ENCODE measurements at places on chromosomes 12 and 14.
A peak's percentile ranks its signal among the peaks of the same experiment; 100 is the strongest.

DNA sequence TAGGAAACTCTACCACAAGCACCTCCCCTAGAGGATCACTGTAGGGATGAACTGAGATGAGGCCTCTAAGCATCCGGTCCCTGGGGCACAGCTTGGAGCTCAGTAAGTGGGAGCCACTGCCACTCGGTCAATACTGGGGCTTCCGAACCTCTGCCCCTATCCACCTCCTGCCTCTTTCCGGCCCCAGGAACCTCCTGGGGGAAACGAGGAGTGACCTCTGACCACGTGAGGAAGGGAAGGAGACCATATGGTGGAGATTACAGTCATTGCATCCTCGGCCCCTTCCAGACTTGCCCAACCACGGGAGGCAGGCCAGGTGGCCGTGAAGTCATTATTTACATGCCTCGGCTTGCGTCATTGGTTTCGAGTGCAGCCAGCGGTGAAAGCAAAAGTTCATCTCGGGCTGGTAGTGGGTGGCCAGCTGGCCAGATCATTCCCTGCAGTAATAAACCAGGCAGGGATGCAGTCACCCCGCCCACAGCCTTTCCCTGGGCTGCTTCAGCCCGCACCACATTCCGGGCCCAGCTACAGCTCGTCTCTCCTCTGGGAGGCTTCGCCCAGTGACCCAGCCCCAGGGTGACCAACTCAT is 65.4 kb downstream of the C14orf132 start:
- DNase-seq = no peak

DNA sequence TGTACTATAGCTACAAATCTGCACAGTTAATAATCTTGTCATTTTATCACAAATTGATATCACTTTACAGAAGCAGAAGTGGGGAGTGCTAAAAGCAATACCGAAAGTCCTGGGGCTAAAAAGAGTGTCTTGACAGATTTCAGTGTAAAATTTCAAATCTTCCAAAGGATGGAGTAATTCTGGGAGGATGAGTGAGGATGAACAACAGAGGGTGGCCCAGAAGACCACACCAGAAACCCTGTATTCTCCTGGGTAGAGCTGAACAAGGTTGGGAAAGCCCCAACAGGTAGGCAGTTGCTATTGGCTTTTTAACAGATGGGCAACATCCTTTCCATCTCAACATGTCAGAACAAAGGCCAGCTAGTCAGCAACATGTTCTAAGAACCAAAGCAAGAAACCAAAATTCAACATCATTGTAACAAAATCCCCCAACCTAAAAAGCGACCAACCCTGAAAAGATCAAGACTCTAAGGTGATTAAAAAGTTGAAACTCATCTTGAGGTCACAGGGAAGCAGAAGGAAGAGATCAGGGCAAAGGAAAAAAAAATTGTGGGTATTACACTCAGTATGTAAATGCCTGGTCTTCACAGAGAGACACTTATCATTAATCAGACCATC is 38.8 kb downstream of the CBX5 start:
- no peak for DNase-seq

DNA sequence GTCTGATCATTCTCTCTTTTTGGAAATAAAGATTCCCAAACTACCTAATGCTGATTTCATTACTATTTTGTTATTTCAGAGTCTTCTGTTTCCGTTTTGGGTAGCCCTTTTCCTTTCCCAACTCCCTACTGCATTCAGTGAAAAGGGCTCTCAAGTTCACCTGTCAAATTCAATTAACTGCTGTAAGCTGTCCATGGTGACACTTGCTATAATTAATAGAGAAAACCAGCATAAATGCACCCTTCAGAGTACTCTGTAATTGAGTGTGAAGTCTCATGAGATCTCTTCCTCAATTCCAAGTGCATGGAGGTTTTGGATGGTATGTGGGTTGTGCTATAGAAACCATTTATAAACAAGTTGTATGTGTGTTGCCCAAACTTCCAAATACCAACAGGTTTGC is 187.2 kb downstream of the RPL10L start:
- no peak for DNase-seq

DNA sequence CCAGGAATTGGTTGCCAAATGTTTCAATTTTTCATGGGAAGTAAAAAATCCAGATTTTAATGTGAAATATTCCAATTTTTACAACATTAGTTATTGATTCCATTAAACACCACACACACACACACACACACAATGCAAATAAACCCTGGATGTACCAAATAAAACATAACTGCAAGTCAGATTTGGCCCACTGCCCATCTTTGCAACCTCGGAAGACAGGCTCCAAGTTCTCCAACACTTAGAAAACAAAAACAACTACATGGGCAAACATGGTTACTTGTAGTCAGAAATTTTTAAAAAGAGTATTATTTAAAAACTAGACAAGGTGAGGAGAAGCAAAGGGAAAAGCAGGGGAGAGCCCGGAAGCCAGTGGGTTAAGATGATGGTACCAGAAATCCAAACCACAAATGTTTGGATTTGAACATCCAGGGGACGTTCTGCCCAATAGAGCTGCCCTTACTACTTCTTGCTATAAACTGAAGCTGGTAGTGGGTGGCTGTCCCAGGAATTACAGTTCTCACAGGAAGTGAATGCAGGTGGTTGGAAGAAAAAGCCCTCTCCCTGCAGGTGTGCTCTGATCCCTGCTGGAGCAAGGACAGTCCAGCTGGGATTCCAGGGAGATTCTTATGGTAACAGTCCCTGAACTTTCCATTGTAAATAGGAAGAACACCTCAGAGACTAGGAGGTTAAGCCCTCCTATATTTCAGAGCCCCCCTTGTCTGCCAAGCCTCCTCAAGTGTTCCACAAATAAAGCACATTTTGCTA is 111.7 kb downstream of the SLC25A21 start:
- DNase-seq = peak; percentile 5

GRCh38 chr12:107352347-107353081 is 259.2 kb upstream of the CRY1 start:
- DNase-seq = no peak

DNA sequence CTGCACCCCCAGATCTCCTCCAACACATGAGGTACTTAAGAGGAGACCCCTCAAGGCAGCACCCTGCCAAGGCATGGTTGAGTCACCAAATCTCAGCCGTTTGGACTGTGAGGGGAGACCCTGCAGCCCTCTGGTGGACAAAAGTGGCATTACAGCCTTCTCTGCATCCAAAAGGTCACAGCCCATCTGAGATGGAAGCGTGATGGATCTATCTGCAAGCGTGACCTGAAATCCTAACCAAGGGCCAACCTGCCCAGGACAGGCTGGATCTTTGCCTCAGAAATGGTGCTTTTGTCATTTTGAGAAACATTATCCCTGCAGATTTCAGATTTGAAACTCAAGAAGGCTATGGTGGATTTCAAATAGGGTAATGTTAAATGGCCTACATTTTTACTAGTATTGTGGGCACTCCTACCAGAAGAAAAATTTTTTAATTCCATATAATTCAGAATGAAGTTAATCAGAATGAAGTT is 23.7 kb upstream of the DHRS4 start:
- DNase-seq = peak; percentile 78

GRCh38 chr14:82094829-82095345 is 561.2 kb upstream of the SEL1L start:
- peak; percentile 47 for DNase-seq

- DNase-seq = no peak
Observed at GRCh38 chr12:117732761-117733548, 235.8 kb downstream of the KSR2 start.

- no peak for DNase-seq
Observed at GRCh38 chr12:132175496-132176384, 31.5 kb downstream of the NOC4L start.

GRCh38 chr14:43166163-43166562 is 1340.9 kb downstream of the FSCB start:
- DNase-seq = no peak

DNA sequence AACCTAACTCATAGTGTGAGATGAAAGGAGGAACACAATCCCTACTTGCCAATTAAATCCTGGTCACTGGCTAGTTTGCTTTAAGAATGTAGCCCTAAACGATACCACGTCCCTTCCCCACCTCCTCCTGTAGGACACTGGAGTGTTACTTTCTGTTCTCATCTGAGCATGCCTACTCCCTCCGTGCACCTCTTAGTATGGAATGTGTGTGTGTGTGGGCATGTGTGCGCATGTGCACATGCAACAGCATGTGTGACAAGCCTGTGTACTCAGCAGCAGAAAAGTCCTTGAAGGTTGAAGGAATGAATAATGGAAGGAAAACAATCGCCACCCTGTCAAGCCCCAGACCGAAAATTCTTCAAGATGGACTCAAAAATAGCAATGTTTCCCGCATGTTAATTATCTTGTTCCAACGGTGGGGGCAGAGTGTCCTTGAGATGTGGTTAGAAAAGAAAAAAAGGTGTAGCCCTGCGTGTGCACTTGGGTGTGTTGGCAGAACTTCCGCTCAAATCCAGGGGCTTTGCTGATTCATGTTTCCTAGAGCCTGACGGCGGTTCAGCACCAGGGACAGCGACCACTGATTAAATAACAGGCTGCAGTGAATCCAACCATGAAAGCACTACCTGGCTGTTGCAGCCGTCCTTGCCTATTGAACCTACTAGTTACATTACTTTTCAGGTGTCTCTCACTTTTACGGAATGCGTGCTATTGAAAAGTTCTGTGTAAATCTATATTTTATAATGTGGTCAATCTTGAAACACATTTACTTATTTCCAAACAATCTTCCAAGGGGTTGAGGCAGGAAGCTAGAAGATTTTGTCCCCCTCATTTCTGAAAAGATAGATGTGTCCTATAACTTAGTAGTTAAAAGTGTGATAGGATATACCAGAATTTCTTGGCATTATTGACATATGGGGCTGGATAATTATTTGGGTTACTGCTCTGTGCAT is 79.8 kb downstream of the SRRM4 start:
- peak; percentile 43 for DNase-seq

GRCh38 chr14:69865701-69866365 is 13.4 kb upstream of the SMOC1 start:
- DNase-seq = no peak

GRCh38 chr14:21032326-21033132 is 2.1 kb downstream of the RNASE13 start:
- no peak for DNase-seq

GRCh38 chr14:68458840-68459469 is 333.9 kb downstream of the ZFP36L1 start:
- peak; percentile 16 for DNase-seq

DNA sequence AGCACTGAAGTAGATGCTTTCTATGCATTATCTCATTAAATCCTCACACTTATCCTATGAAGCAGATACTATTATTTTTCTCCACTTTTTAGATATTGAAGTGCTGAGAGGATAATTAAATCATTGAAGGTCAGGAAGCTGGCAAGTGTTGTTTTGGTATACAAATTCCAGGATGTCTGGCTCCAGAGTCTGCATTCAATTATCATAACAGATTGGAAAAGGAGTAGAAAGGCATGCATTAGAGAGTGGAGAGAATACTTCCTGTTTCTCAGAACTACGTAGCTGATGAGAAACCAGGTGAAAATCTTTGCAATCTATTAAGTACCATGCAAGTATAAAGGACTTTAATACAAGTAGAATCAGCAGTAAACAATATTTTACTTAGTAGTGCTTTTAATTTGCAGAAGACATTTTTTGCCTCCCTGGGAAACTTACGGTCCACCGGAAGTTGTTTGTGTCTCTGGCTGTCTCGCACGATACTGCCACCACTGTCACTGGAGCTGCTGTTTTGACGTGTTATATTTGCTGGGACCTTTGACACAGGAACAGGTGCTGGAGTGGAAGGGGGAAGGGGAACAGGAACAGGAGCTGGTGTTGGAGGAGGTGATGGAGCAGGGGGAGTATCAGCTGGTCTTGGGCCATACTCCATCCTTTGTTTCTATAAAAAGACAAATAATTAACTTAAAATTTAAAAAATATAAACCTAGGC is 158.0 kb downstream of the EPS8 start:
- DNase-seq = no peak

- DNase-seq = no peak
Observed at GRCh38 chr12:89163918-89164317, 188.4 kb downstream of the DUSP6 start.

DNA sequence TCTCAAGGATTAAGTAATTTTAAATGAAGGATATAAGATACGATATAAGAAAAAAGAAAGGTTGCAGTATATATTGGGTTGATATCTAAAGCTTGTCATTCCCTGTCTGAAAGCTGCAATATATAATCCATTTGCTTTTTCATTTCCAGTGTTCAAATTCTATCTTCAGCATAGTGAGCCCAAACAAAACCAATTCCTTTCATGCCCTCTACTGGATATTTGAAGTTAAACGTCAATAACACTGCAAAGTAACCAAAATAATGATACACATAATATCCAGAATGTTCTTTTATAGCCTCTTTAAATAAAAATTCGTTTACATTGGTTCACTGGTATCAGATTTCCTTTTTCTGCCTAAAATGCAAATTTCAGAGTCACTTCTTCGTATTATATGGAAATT is 64.5 kb upstream of the DAAM1 start:
- DNase-seq = peak; percentile 13

DNA sequence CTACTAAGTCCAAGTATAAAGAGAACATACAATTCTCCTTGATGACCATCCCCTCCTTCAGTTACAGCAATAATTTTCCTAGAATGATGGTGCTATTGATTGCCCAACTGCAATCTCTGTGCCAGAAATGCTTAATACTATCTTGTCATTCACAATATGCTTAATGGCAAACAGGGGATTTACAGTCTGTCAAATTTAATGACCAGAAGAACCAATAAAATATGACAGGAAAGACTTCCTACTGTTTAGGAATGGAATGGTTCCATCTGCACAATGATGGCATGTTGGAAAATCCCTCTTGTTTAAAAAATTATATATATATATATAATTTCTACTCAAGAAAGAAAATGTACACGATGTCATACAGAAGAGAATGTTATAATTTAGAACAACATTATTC is 623.2 kb downstream of the CCER1 start:
- DNase-seq = no peak

GRCh38 chr12:112892856-112893255 is 13.9 kb upstream of the OAS1 start:
- no peak for DNase-seq

DNA sequence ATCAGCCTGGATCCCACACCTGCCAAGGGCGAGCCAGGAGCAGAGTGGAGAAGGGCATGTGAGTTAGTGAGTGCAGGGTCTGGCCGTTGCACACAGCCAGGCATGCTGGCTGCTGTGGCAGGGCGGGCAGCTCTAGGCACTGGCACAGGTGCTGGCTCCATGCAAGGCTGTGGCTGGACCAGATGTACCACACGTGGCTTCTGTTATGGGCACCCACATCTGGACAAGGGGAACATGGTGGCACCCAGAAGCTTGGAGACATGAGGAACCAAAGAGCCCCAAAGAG is 20.1 kb downstream of the SERPINA3 start:
- DNase-seq = no peak

GRCh38 chr12:131141514-131141913 is 187.8 kb downstream of the ADGRD1 start:
- no peak for DNase-seq

- no peak for DNase-seq
Observed at GRCh38 chr12:107470645-107471044, 215.0 kb upstream of the PWP1 start.

All from NCI-H345 (cell line).